ENCODE measurements at places on chromosomes 7 and 10.

- no peak for DNase-seq
Observed at GRCh38 chr7:25083201-25083600, 41.9 kb downstream of the CYCS start.

DNA sequence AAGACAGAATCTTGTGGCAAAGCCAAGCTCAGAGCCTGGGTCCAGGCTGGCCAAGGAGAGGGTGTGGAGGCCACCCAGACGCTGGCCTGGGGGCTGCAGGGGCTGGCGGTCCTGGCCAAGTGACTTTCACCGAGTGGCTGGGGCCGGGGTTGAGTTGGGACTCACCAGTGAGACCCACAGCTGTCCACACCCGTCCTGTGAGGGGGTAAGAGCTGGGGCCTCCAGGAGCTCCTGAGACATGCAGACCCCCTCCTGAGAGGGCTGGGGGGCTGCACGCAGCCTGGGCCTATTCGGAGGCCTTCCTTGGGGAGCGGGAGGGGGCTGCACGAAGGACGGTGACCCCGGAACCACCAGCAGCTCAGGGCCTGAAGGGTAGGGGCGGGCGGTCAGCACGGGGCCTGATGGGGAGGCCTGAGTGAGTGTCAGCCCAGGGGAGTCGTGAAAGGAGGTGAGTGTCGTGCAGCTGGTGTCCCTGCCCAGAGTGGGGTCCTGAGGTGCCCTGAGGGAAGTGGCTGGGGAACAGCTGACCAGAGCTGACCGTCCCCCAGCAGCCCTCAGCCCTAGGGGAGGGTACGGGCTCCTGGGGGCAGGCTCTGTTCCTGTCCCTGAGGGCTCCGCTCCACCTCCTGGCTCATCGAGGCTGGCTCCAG lies 100.9 kb downstream of the FOXL3 start:
- no peak for DNase-seq

DNA sequence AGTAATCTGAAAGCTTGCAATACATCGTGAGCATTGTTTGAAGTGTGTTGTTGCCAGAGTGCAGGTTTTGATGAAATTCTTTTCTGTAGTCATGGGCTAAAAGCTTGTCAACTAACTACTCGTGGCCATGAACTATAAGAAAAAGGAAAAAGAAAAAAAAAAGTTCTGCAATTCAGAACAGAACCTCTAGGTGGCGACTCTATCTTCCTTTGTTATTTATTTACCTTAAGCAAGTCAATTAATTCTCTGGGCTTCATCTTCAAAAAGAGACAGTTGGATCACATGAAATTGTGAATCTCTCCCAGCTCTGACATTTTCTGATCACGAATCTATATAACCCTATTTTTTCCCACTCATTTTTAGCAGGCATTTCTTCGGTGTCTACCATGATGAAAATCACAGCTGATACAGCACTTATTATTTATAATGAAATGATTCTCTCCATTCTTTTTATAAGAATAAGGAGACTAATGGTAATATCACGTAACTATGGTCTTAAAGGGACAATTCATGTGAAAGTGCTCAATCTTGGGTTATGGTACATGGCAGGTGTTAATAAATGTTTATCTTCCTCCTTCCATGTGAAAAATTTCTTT lies 18.8 kb downstream of the TMEM196 start:
- no peak for DNase-seq

GRCh38 chr10:97075421-97075820 lies 110.3 kb downstream of the SLIT1 start:
- no peak for DNase-seq

GRCh38 chr10:63719226-63719856 lies 198.1 kb downstream of the REEP3 start:
- DNase-seq, result no peak

DNA sequence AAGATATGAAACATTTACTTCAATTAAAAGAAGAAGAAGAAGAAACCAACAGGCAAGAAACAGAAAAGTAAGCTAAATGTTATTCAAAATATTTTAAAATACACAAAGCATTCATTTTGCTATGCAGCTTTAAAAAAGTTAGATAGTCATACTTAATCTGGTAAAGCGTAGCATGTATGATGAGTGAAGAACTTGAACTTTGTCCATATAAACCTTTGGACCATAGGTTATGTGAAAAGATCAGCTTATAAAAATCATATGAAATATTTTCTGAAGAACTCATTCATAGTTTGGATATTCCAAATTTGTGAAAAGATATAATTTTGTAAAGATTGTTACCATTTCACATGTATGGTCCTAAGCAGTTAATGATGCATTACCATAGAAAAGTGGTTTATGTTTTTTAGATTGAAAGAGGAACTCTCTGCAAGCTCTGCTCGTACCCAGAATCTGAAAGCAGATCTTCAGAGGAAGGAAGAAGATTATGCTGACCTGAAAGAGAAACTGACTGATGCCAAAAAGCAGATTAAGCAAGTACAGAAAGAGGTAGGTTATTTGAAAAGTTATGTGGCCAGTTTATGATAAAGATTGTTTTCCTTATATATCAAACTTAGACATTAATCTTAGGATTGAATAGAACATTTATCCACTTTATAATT lies 37.3 kb downstream of the KIF20B start:
- no peak for DNase-seq

DNA sequence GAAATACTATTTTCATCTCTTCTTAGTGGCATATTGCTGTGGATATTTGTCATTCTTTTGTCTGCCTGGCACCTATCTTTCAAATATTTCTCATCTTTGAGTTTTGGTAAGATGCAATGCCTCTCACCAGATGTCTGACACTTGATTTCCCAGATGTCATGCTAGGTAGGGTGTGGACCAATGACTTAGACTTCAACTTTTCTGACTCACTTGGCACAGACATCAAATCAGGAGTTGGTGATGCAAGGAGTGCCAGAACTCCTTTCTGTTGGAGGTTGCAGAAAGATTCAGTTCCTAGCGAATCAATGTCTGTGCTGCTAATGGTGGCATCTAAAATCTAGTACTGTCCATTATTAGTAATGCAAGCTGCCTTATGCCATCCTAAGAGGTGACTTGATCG lies 216.9 kb upstream of the FERD3L start:
- no peak for DNase-seq

- no peak for DNase-seq
Observed at GRCh38 chr7:144568233-144568632, 164.7 kb upstream of the NOBOX start.

GRCh38 chr7:98400542-98401340 lies at the start of gene BAIAP2L1:
TSS of gene BAIAP2L1 (minus strand) at chr7:98401090. CDS start at chr7:98400852, 238 bp downstream.
- peak; percentile 74 for DNase-seq

DNA sequence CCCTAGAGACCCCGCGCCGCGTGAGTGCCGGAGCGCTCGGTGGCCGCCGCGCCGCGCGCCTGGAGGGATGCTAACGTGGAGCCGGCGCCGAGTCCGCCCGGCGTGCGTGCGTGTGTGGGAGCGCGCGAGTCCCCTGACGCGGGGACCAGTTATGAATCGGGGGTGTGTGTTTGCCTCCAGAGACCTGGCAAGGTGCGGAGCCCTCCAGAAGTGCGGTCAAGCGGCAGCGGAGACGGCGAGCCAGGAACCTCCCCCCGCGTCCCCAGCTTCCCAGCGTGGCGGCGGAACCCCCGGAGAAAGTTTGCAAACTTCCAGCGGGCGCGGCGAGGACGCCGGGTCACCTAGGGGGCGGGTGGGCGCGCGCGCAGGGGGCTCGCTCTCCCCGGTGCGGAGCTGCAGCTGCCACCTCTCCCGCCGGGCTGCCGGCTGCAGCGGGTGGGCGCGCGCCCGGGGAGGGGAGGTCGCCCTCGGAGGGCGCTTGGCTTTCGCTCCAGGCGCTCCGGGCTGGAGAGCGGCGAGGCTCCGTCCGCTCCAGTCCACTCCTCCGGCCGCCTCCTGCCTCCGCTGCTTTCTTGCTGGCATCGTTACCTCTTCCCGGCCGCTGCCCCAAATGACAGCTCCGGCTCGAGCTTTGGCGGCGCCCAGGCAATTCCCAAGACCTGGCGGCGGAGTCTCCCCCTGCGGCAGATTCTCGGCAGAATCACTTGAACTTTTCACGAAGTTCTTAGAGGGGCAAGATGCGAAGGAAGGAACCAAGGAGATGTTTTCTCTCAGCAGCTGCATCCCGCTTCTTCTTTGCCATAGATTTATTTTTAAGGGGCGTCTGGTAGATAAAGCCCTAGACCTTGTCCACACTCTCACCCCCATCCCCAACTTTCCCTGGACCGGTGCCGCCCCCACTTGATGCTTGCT lies 2.3 kb upstream of the CREB5 start:
- DNase-seq, result no peak

GRCh38 chr10:113023017-113023416 lies 73.0 kb downstream of the TCF7L2 start:
- no peak for DNase-seq

DNA sequence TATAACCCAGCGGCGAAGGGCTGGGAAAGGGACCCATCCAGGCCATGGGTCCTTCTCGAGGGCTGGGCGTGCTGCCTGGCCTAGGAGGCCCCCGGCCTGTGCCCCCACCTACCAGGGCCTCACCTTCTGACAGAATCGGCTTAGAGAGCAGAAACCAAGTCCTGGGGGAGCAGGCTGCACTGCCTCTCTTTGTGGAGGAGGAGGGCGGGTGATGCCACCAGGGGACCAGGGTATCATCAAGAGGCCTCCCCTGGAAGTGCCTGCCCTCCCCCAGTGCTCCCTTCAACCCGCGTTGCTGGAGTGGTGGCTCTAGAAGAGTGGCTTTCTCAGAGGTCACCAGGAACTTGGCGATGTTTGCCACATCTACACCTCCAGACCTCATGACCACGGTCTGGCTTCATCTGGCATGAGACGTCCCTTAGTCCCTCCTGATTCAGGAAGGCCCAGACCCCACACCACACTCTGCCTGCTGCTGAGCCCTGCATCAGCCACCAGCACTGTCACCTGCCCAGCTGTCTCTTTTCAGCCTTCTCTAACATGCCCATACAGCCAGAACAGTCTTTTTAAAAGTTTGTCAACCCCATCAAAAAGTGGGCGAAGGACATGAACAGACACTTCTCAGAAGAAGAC lies 31.9 kb downstream of the FKBP6 start:
- DNase-seq, result no peak

GRCh38 chr10:72461085-72461484 lies 106.4 kb upstream of the DNAJB12 start:
- no peak for DNase-seq

GRCh38 chr7:138008019-138008587 lies 6.2 kb upstream of the CREB3L2 start:
- DNase-seq, result no peak

DNA sequence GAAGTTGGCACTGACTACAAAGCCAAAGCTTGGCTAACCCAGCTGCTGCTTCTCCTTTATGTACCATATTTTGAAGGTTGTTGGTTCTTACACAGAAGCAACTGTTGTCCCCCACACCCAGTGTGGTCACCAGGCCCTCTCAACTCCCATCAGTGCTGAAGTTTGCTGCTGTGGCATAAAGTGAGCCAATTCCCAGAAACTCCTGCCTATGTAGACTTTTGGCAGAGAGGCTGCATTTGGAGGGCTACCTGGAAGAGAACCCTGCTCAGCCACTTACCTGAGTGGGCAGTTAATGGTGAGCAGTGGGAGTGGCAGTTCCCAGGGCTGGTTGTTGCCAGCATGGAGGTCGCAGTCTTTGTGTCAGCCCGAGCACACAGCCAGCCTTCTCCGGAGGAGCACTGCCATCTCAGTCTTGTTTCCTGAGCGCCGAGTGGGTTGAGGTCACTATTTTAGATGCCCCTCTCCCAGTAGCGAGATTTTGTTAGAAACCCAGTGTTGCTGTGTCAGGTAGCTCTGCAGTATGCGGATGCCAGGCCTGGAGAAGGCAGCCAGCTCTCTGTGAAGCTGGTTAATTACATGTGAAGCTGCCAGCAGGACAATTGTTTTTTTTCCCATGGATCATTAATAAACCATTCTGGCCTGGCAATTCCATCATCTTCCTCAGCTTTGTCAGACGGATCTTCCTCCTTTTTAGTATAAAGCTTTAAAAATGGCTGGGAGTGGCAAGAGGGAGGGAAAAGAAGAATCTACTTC lies 24.5 kb downstream of the LRRC4 start:
- DNase-seq, result no peak

DNA sequence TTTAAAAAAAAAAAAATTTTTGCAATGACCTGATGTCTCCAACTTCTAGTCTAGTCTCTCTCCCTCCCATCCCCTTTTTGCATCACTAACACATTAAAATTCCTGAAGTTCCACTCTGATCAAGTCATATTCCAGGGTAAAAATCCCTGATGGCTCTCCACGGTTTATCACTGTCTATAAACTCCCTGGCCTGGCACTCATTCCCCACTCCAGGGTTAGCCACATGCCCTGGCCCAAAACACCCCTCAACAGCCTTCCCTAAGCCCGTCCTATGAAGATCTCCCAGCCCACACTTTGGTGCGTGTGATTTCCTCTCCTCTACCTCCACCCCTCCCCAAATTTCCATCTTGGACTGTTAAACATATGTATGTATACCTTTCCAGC lies 125.4 kb downstream of the JAZF1 start:
- no peak for DNase-seq

Measured in activated naive CD4-positive, alpha-beta T cell treated with Interleukin-2 at 50 U/mL for 16 hours (primary cell).